ENCODE measurements at places on chromosomes 6 and 20. TPM values are rescaled to one million over a fixed set of nuclear protein-coding genes. Genes with fewer than 3 reads are reported as not detected.
A peak's percentile ranks its signal among the peaks of the same experiment; 100 is the strongest.

OR2J3 gene
- not detected for total RNA-seq

TRIM15 gene
- total RNA-seq: not detected

DNA sequence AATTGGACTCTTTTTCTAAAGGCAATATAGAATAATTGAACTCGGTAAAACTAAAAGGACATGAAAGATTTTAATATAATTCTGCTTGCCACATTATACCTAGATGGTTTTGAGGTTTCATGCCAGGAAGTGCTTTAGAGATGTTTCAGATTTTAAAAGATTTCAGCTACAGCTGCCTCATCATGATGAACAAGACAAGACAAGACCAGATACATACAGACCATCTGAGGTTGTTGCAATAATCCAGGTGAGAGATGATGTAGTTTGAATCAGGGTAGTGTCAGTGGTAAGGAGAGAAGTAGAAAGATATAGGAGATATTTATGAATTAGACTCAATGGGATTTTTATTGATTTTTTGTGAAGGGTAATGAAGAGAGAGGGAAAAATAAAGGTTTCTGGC, 374.3 kb upstream of the HSF2 start:
- H3K36me3 ChIP-seq: no peaks in the 10 kb centered on the region
- no peak overlapping the region for H3K4me3 ChIP-seq
- no peak overlapping the region for H3K27ac ChIP-seq
- H3K4me1 ChIP-seq: no peaks in the 10 kb centered on the region
- no peaks in the 10 kb centered on the region for H3K27me3 ChIP-seq

DNA sequence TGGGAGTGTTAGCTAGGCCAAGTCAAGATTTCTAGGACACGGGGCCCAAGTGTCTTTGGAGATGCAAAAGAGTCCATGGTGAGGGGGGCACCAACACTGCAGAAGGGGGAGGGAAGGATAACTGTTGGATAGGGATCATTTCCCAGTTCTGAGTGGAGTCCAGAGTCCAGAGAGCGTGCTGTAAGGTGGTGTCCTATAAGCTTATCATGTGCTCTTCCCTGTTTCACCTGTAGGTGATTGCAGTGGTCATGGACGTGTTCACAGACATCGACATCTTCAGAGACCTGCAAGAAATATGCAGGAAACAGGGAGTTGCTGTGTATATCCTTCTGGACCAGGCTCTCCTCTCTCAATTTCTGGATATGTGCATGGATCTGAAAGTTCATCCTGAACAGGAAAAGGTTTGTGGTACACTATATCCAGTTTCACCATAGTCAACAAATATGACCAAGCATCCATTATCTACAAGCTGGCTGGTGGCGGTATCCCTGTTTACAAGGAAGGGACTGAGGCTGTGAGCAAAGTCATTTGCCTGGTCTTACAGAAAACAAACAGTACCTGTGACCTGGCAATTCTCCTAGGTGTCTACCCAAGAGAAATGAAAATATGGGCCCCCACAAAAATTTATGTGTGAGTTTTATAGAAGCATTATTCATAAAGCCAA, 15.6 kb downstream of the FAM83D start:
- H3K4me1 ChIP-seq: no peaks in the 10 kb centered on the region
- H3K4me3 ChIP-seq: no peak overlapping the region
- DNase-seq: no peak
- no peaks in the 10 kb centered on the region for H3K27me3 ChIP-seq

GRCh38 chr6:109449795-109450673, 5.5 kb downstream of the MICAL1 start:
- DNase-seq: no peak
- no peak overlapping the region for H3K4me3 ChIP-seq
- H3K36me3 ChIP-seq: peaks cover 10% of the 10 kb centered on the region
- H3K27ac ChIP-seq: no peak overlapping the region
- H3K4me1 ChIP-seq: peaks cover 7% of the 10 kb centered on the region

DNA sequence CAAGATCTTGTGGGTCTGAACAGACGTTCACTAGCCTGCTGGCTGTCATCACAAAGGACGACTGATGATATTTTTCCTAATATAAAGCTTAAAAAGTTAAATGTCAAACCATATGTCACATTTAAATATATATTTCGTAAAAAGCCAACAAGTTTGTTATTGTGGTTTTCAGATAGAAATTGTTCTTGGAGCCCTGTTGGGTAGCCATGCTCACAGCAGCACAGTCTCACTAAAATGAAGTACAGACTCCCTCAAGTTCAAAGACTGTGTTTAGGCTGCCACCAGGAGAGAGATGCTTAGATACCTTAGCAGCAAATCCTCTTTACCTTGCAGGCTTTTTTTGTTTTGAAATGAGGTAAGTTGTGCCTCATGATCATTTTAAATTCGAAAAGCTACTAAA, 17.8 kb downstream of the EEF1E1 start:
- DNase-seq: peak; percentile 14
- H3K36me3 ChIP-seq: peaks cover 19% of the 10 kb centered on the region
- no peaks in the 10 kb centered on the region for H3K27me3 ChIP-seq
- H3K27ac ChIP-seq: peak overlapping the region; percentile 97

- H3K36me3 ChIP-seq: no peaks in the 10 kb centered on the region
- no peak overlapping the region for H3K4me3 ChIP-seq
- peak overlapping the region; percentile 18 for H3K27ac ChIP-seq
- peak; percentile 32 for DNase-seq
- peaks cover 10% of the 10 kb centered on the region for H3K4me1 ChIP-seq
- H3K27me3 ChIP-seq: no peaks in the 10 kb centered on the region
These were observed 34.9 kb upstream of the MTHFD1L start for GRCh38 chr6:150830439-150831165.
